Left ventricle myocardium inferior (tissue), 1 donor: ENCODE measurements at places on chromosomes 6 and 20. TPM values are rescaled to one million over a fixed set of nuclear protein-coding genes. Genes with fewer than 3 reads are reported as not detected.
A peak's percentile ranks its signal among the peaks of the same experiment; 100 is the strongest.

- DNase-seq = no peak
These were observed 16.9 kb upstream of the ELMO2 start for GRCh38 chr20:46423342-46423741.

- DNase-seq = no peak
These were observed 188.3 kb downstream of the QKI start for GRCh38 chr6:163602851-163603250.

GRCh38 chr6:125486881-125487280 is 185.1 kb upstream of the HDDC2 start:
- no peak for DNase-seq

DNA sequence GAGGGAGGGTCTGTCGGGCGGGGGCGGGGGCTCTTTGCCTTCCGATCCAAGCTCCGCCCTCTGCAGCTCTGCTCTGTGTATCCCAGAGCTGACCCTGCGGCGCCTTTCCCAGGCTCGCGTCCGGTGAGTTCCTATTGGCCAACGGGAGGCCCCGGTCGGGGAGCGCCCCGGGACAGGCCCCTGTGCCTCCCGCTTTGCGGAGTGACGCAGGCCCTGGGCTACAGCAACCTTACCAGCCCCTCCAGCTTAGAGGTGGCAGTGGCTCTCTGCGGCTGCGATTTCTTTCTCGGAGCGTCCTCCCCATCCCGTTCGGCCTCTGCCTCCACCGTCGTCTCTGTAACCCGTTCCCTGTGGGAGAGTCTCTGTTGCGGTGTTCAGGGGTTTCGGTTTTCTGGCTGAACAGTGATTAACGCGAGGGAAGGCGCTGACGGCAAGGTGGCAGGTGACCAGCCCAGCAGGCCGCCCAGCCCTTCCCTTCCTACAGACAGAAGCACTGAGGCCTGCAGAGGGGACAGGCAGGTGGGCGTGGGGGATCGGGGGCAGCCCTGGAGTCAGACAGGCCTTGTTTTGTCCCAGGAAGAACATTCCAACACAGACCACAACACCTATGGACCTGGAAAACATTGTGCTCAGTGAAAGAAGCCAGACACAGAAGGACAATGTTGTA is 18.1 kb upstream of the CEBPB start:
- peak; percentile 92 for DNase-seq

BPIFB6 gene
- total RNA-seq = not detected
